ENCODE measurements at places on chromosomes 5 and 9.

DNA sequence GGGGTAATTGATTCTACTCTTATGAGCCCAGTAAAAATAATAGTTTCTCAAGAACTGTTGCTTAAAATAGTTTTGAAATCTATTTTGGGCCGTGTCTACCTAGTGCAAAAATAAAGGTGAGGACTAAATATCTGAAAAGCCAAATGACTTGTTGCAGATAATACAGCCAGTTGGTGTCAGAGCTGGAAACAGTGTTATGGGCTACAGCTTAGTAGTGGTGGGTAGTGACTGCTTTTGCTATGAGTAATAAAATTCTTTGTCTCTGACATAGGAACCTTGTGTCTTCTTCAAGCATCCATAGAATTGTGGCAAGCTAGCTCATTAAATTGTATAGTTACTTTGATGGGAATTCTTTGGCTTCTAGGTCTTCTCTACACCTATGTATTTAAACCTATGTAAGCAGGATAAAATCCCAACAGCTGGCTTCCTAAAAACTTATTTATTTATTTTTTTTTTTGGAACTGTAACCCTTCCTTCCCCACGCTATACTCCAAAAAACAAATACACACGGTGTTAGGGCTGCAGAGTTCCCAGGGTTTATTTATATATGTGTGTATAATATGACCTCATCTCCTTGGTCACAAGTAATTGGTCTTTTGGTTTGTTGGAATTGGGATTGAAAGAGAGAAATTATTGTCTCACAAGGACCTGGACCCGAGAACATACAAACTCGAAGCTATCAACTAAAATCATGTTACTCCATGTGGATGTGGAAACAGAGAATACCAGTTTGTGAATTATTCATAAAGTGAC, 138.0 kb downstream of the NUDT12 start:
- H3K4me3 ChIP-seq = no peak overlapping the region
- H3K4me1 ChIP-seq = no peaks in the 10 kb centered on the region
- no peaks in the 10 kb centered on the region for H3K27me3 ChIP-seq
- no peak overlapping the region for H3K27ac ChIP-seq

DNA sequence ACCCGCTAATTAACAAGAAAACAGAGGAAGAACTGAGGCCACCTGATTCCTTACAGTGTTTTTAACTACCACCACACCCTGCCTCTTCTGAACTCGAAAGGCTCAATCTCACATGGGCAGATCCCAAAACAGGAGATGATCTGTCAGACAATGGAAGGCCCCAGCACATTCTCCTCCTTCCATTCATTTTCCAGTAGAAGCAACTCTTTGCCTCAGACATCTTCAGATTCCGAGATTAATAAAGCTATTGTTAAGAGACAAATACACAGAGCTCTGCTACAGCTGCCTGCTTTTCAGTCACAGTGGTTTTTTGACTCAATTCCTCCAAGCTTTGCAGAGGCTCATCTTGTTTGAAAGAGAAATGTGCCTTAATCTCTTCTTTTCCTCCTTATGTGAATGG, 127.2 kb upstream of the ADAMTSL1 start:
- H3K36me3 ChIP-seq = no peaks in the 10 kb centered on the region
- H3K4me3 ChIP-seq = no peak overlapping the region
- no peak overlapping the region for H3K27ac ChIP-seq
- no peaks in the 10 kb centered on the region for H3K4me1 ChIP-seq

DNA sequence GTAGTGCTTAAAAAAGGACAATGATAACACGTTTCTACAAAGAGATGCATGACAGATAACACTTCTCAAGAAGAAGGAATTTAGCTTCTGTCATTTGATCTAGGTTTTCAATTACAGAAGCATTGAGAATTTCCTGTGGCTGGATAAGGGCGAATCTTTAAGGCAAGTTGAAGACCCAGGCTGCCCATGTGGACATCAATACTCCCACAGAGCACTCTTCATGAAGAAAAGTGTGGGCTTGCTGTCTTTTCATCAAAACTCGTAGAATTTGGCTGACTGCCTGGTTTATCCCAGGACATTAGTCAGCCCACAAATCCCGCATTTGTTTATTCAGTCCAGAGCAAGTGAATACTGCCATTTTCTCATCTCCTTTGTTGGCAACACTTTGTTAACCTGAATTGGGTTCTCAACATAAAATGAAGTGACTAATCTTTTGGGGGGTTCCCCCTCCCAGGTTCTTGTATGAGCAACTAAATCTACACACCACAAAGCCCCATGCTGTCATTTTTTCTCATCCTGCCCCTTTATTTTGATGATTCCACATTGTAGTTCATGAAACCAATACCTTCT, 43.4 kb upstream of the CDKN2B start:
- peaks cover 61% of the 10 kb centered on the region for H3K4me1 ChIP-seq
- no peak overlapping the region for H3K4me3 ChIP-seq
- peak; percentile 34 for DNase-seq
- peaks cover 60% of the 10 kb centered on the region for H3K36me3 ChIP-seq
- peaks cover 15% of the 10 kb centered on the region for H3K27me3 ChIP-seq

- no peak overlapping the region for H3K27ac ChIP-seq
- H3K27me3 ChIP-seq = no peaks in the 10 kb centered on the region
- H3K36me3 ChIP-seq = no peaks in the 10 kb centered on the region
- H3K4me1 ChIP-seq = no peaks in the 10 kb centered on the region
Observed at GRCh38 chr5:144915452-144915851, 744.8 kb downstream of the KCTD16 start.
